Activated CD4-positive, alpha-beta T cell treated with anti-CD3 and anti-CD28 coated beads, Interleukin-2, amount 50 U/mL, for 24 hours (primary cell): ENCODE measurements at places on chromosomes 12 and 14.

- DNase-seq = no peak
These were observed 32.8 kb downstream of the UBE3B start for GRCh38 chr12:109510196-109510595.

DNA sequence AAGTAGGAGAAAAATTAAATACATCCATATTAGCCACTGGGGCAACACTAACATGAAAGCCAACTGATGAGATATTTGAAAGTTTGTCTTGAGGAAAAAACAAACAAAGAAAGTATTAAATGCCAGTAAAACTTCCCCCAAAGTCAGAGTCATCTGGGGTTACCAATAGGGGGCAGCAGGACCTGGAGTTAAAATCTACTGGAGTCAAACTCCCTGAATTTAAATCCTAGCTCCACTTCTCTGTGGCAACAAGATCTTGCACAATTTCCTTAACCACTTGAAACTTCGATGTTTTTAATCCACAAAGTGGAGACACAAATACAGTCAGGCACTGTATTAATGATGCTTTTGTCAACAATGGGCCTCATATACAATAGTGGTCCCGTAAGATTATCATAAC lies 14.4 kb downstream of the PLEKHG7 start:
- DNase-seq = no peak

GRCh38 chr12:13233830-13234641 lies 37.5 kb downstream of the EMP1 start:
- DNase-seq = no peak

GRCh38 chr12:52358575-52359350 lies 8.5 kb downstream of the KRT85 start:
- no peak for DNase-seq

DNA sequence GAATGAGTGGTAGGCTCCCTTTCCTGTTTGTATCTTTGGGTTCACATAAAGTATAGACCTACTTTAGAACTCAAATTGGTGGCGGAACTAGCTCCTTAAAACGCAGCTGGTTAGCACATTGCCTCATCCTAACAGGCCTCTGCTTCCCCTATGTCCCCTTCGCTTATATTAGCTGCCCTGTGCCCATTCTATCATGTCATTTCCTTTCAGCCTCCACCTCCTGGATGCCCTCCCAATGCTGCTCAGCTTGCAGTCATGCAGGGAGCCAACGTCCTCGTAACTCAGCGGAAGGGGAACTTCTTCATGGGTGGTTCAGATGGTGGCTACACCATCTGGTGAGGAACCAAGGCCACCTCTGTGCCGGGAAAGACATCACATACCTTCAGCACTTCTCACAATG lies 3.5 kb downstream of the DAZAP2 start:
- no peak for DNase-seq

DNA sequence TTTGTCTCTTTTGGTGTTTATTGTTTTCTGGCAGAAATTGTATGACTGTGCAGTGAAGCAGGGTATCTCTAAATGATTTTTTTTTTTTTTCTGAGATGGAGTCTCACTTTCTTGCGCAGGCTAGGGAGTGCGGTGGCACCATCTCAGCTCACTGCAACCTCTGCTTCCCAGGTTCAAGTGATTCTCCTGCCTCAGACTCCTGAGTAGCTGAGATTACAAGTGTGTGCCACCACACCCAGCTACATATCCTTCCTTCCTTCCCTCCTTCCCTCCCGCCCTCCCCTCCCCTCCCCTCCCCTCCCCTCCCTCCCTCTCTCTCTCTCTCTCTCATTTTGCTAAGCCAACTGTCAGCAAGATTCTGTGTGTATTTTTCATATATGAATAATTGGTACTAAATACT lies 94.4 kb downstream of the PPHLN1 start:
- no peak for DNase-seq

GRCh38 chr12:106042037-106042436 lies 96.7 kb downstream of the NUAK1 start:
- DNase-seq = no peak

DNA sequence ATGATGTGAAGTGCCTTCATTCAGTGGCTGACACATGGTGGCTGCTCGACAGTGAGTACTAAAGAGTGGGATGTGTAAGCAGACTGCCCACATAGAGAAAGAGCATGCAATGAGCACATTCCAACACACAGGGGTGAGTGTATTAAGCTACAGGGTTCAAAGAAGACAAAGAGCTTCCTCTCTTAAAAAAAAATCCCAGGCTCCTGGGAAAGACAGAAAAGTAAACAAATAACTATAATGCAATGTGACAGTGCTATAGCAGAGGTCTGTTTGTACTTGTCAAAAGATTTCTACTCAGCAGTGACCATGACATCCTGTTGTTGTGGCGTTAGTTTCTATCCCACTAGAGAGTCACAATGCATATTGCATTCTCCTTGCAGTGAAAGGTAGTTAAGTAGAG lies 12.4 kb upstream of the PCNX1 start:
- DNase-seq = no peak

DNA sequence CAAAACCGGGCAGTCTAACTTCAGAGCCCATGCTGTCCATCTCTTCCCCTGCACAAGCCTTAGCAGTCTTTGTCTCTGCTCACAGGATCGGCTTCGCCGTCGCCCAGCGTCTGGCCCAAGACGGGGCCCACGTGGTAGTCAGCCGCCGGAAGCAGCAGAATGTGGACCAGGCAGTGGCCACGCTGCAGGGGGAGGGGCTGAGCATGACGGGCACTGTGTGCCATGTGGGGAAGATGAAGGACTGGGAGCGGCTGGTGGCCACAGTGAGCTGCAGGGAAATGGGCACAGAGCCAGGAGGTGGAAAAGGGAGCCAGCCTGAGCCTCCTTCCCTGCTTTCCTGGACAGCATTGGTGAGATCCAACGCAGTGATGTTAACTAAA lies 14.2 kb upstream of the CARMIL3 start:
- DNase-seq = no peak

- DNase-seq = no peak
These were observed 552 bp downstream of the TAPBPL start for GRCh38 chr12:6452245-6452943.

GRCh38 chr14:100914597-100915021 lies 11.1 kb upstream of the RTL1 start:
- DNase-seq = no peak

GRCh38 chr12:112599871-112600270 lies 181.1 kb downstream of the PTPN11 start:
- no peak for DNase-seq

DNA sequence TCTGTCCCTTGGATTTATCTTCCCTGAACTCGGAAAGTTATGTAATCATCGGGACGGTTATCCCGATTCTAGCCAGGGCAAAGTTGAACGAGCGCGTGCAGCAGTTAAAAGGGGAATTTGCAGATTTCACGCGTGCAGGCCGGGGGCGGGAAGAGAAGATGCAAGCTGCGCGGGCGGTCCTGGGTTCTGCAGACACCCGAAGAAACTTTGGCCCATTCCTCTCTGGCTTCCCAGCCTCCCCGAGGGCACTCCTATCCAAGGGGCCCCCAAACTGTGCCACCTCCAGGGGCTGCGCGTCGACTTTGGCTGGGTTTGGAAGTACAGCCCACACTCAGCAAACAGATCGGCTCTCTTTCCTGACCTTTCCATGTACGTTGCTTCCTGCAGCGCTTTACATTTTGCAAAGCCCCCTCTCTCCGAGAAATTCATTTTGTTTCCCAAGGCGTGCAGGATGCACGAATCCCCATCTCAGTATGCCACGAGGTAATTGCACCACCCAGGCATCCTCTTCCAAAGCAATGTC lies 941 bp upstream of the PPP1CC start:
- DNase-seq = no peak

GRCh38 chr12:76422543-76423438 lies 74.6 kb upstream of the BBS10 start:
- DNase-seq = no peak

- no peak for DNase-seq
These were observed 21.2 kb downstream of the PEX5 start for GRCh38 chr12:7210642-7211151.

- DNase-seq = no peak
These were observed 7.8 kb downstream of the LHX5 start for GRCh38 chr12:113463746-113464451.

DNA sequence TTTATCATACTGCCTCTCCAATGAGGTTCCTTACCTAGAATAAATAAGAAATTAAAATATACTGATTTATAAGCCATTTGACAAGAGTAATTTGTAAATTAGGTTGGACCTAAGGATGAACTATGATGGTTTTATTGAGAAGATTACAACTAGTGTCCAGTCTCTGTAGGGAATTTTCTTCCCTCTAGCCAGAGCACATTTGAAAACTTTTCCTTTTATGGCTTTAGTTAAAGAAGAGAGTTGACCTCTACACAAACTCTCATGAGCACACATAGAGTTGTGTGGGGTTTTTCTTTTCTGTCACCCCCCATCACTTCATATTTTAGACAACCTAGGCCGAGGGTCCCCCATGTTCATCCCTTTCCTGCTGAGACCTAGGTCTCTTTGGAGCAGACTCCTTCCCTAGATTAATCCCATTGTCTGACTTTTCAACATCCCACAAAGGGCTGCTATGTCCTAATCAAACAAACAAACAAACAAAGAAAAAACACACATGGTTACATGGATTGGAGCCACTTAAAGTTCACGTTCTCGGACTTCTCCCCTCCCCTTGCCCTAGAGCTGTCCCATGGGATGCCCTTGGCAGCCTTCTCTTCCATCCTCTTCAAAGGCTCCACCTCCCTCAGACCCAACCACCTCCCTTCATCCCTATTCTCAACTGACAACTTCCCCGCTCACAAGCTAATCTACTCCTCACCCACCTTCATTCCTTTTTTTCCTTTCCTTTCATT lies 40.7 kb downstream of the GPR135 start:
- DNase-seq = no peak
